ENCODE measurements at places on chromosomes 1 and 21.

DNA sequence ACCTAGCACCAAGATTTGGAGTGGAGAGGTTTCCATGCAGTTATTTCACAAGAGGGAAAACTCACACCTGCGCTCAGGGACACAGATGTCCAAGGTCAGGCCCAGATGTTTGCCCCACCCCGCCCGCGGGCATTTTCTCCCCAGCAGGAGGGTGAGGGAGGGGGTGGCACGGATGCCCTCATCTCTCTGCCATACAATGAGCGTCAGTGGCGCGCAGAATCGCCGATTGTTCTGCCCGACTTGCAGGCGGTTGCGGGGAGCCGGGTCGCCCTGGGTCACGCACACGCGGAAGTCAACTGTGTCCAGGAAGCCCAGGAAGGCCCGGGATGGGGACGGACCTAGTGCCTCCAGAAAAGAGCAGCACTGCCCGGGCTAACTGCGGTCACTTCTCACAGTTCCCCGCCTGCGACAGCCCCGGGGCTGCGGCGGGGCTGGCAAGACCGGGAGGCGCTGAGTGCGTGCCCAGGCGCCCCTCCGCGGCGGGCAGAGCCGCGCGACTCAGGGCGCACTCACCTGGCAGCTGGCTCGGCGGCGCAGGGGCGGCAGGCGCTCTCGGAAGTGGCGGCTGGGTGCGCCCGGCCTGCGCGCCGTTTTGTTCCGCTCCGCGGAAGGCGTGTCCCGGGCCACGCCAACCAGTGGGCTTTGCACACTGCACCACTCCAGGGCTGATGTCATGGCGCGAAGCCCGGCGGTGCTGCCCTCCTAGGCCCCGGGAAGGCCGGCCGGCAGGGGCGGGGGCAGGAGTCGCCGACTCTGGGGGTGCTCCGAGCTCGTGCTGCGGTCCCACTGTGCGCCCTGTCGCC, at the start of gene CSRP1:
CSRP1 (minus strand) TSS at position 567 of the 803 bp plus-strand sequence. CDS start 10,820 bp downstream, outside the sequence.
- DNase-seq: peak; percentile 95

DNA sequence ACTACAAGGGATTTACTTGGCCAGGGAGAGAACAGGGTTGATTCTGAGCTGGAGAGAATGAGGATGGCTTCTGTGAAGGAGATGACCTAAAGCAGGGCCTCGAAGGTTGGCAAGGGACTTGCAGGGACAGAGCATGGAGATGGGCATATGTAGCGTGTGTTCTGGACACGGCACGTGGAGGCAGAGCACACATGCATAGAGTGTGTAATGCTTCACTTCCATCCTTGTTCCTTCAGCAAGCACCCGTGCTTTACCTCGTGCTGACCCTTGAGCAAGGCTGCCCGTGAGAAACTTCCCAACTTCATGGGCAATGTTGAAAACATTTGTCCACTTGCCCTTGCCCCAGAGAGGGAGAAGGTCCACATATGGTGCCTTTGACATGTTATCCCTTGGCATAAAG, 33.1 kb downstream of the NFIA start:
- DNase-seq: no peak

- DNase-seq: no peak
Observed at GRCh38 chr21:41647806-41648561, 118.9 kb downstream of the RIPK4 start.

- DNase-seq: no peak
Observed at GRCh38 chr1:210940081-210940617, 193.8 kb downstream of the KCNH1 start.
